Activated T-cell treated with anti-CD3 and anti-CD28 coated beads, Interleukin-2, amount 50 U/mL, for 72 hours (primary cell): ENCODE measurements at places on chromosomes 16 and 17. TPM values are rescaled to one million over a fixed set of nuclear protein-coding genes. Genes with fewer than 3 reads are reported as not detected.

The DOC2B gene
- total RNA-seq, result 0.25 TPM

The ZG16B gene
- 3.9 TPM for total RNA-seq

DNA sequence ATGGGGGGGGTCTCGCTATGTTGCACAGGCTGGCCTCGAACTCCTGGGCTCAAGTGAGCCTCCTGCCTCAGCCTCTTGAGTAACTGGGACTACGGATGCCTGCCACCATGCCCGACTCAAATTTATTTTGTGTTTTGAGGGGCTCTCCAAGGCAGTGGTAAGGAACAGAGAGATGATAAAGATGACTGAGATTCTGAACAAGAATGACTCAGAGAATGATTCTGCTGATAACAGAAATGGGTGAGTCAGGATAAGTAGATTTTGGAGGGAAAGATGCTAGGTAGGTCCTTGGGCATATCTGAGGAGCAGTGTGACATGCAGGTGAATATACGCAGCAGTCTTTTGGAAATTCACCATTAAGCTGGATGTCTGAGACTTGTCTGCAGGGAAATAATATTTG, 2.6 kb downstream of the TMEM220 start:
- peak; percentile 8 for DNase-seq
- H3K36me3 ChIP-seq, result no peaks in the 10 kb centered on the region
- no peaks in the 10 kb centered on the region for H3K27me3 ChIP-seq
- H3K27ac ChIP-seq, result no peak overlapping the region
- H3K4me1 ChIP-seq, result peaks cover 30% of the 10 kb centered on the region

DNA sequence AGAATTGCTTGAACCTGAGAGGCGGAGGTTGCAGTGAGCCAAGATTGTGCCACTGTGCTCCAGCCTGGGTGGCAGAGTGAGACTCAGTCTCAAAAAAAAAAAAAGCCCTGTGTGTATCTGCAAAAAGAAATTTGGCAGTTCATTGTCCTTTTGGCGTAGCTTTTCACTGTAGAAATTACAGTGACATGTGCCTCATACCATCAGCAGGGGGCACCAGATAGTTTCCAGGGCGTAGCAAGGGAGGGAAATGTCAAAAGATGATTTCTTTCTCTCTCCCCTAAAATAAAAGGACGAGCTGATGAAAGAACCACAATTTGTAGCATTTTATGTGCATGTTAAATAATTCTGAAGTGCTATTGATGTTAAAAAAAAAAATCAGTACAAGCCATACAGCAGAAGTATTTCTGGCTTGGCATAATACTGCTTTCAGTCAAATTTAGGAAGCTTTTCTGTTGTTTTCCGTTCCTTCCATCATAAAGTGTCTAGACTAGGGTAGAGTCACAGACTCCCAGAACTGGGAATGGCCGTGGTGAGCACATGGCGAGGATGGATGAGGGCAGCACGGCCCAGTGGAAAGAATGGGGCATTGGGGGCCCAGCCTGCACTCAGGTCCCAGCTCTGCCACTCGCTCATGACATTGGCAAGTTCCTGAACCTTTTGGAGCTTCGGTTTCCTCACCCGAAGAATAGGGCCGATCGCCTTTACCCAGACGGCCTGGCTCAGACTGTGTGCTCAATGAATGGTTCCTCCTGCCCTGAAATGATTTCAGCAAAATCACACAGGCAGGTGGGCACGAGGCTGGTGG, 59.8 kb upstream of the RPH3AL start:
- H3K36me3 ChIP-seq, result peaks cover 25% of the 10 kb centered on the region
- H3K27me3 ChIP-seq, result no peaks in the 10 kb centered on the region
- peak overlapping the region; percentile 95 for H3K27ac ChIP-seq
- peaks cover 83% of the 10 kb centered on the region for H3K4me1 ChIP-seq

- H3K27ac ChIP-seq, result no peak overlapping the region
- DNase-seq, result peak; percentile 65
- H3K27me3 ChIP-seq, result no peaks in the 10 kb centered on the region
- no peak overlapping the region for H3K4me3 ChIP-seq
- no peaks in the 10 kb centered on the region for H3K36me3 ChIP-seq
Observed at GRCh38 chr17:78865682-78866390, 25.2 kb upstream of the USP36 start.

DNA sequence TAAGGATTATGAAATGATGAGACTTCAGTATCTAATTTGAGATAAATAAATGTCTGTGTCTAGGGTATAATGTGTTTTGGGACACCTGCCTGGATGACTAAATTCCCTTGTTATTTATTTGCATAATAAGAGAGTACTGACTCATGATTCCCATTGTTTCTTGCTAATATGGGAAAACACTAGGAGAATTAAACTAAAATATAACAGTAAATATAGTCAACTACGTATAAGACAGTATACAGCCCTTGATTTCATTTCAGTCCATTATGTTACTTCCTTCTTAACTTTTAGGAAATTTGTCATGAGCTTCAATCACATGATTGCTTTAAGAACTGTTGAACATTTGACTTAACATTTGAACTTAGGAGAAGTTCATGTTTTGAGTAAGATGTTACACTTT, 62.4 kb downstream of the VMP1 start:
- no peak for DNase-seq
- H3K36me3 ChIP-seq, result peaks cover 10% of the 10 kb centered on the region
- no peak overlapping the region for H3K4me3 ChIP-seq
- H3K27ac ChIP-seq, result no peak overlapping the region
- H3K4me1 ChIP-seq, result peaks cover 51% of the 10 kb centered on the region

- peaks cover 7% of the 10 kb centered on the region for H3K27me3 ChIP-seq
- DNase-seq, result no peak
- no peaks in the 10 kb centered on the region for H3K4me1 ChIP-seq
- no peaks in the 10 kb centered on the region for H3K36me3 ChIP-seq
- no peak overlapping the region for H3K4me3 ChIP-seq
Observed at GRCh38 chr17:62902531-62903220, 63.4 kb upstream of the TANC2 start.

- H3K27me3 ChIP-seq, result no peaks in the 10 kb centered on the region
- H3K27ac ChIP-seq, result no peak overlapping the region
- H3K36me3 ChIP-seq, result peaks cover 24% of the 10 kb centered on the region
Observed at GRCh38 chr17:66543526-66543925, 241.1 kb downstream of the PRKCA start.
